Activated naive CD4-positive, alpha-beta T cell (primary cell): ENCODE measurements at places on chromosomes 1 and 21.

DNA sequence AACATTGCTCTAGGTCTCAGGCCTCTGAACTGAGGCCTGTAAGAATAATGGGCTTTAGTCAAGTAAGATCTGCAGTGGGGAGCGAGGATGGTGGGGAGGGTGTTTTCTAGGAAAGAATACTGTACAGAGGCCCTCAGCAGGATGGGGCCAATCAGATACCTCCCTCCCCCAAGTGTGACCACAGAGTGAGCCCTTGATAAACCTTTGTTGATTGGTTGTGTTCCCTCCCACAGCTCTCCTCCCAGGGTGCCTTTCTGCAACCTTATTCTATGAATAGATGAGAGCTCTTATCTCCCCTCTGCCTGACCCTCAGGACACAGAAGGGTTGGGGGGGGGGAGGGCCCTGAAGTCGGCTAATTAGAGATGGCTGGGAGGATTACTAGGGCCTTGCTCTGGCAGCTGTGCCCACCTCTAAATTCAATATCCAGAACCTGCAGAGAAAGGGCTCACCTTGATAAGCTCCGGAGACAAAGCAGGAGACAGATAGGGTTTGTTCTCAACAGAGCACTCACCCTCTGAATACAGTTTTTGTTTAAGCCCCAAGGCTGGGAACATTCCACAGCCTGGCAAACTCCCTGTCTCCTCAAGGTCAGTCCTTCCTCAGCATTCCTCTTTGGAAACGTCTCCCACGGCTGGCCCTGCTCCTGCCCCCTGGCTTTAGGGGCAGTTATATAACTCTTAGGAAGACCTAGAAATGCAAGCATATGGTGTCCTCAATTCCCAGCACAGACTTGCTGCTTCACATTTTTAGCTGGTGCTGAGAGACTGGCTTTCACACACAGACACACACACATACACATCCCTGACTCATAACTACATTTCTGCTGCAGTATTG is 42.9 kb downstream of the ATP1A1 start:
- no peak for DNase-seq

DNA sequence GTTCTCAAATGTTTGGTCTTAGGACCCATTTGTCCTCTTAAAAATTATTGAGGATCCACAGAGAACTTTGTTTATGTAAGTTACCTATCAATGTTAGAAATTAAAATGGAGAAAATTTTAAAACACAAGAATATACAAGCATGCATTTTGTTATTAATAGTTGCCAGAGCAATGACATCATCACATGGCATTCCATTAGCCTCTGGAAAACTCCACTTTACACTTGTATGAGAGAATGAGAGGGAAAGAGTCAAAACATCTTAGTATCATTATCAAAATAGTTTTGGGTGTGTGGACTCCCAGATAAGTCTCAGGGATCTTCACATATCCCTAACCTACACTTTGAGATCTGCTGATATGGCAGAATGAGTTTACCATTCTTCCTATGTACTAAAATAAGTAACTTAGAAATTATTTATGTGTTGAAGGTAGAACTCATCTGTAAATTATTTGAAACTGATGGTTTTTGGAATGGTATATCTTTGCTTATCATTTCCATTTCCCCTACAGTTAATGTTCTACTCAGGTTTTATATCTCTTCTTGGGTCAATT is 48.8 kb downstream of the RNF220 start:
- no peak for DNase-seq

DNA sequence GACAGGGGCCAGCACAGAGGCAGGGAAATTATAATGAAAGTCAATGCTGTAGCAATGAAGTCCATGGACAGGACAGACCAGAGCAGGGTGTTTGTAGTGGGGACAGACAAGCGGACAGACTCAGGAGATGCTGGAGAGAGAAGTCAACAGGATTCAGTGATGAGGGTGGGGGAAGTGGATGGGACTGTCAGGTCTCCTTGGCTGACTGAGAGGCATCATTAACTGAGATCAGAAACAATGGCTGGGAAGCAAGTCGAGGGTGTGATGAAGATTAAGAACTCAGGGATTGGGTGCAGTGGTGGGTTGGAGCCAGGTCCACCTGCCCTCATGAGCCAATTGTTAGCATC is 25.5 kb downstream of the CD58 start:
- DNase-seq = no peak

GRCh38 chr1:229003233-229004031 is 267.5 kb upstream of the RAB4A start:
- DNase-seq = no peak

GRCh38 chr1:23441446-23442148 is 17.0 kb upstream of the TCEA3 start:
- no peak for DNase-seq

DNA sequence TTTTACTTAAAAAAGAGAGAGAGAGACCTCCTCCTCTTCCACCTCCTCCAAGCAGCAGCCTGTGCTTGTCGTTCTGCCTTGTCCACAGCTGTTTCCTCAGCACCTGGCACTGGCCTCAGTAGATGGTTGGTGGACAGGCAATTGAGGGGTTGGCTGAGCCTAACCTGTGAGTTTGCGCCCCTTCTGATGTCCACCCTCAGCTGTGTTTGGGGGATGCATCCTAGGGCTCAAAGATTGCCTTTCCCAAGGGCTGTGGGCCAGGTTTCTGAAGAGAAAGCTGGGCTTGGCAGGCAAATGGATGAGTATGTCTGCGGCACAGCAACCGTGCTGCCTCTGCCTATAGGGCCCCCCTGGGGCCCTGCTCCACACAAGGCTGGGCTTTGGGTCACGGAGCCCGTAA is 35.1 kb upstream of the KDM4A start:
- DNase-seq = no peak

GRCh38 chr1:17405898-17406759 is 33.3 kb downstream of the RCC2 start:
- peak; percentile 3 for DNase-seq
